Small intestine (tissue), 16 donors: ENCODE measurements at places on chromosomes 5 and 9. TPM values are rescaled to one million over a fixed set of nuclear protein-coding genes. Genes with fewer than 3 reads are reported as not detected.

Gene PFN3
- polyA plus RNA-seq, result not detected

Gene TRPM3
- 0.15 TPM for polyA plus RNA-seq

Gene SOHLH1
- polyA plus RNA-seq, result not detected

Gene VLDLR
- 2.1 TPM for polyA plus RNA-seq

Gene SPINK6
- not detected for polyA plus RNA-seq

Gene SMIM33
- 0.01 TPM for polyA plus RNA-seq

Gene TMC1
- not detected for polyA plus RNA-seq

- peak; percentile 60 for DNase-seq
- H3K27ac ChIP-seq, result no peak overlapping the region
- H3K4me3 ChIP-seq, result no peak overlapping the region
- no peaks in the 10 kb centered on the region for H3K27me3 ChIP-seq
- H3K36me3 ChIP-seq, result no peaks in the 10 kb centered on the region
- no peaks in the 10 kb centered on the region for H3K4me1 ChIP-seq
Measured at GRCh38 chr9:2859776-2860379, 16.0 kb upstream of the PUM3 start.

GRCh38 chr5:164433106-164433870, 927.9 kb downstream of the MAT2B start:
- H3K4me3 ChIP-seq, result no peak overlapping the region
- no peak for DNase-seq
- no peaks in the 10 kb centered on the region for H3K36me3 ChIP-seq
- no peaks in the 10 kb centered on the region for H3K27me3 ChIP-seq

- H3K4me1 ChIP-seq, result no peaks in the 10 kb centered on the region
- no peak overlapping the region for H3K27ac ChIP-seq
- no peak for DNase-seq
- peaks cover 21% of the 10 kb centered on the region for H3K27me3 ChIP-seq
Measured at GRCh38 chr9:17906841-17907778, 328.2 kb downstream of the SH3GL2 start.

DNA sequence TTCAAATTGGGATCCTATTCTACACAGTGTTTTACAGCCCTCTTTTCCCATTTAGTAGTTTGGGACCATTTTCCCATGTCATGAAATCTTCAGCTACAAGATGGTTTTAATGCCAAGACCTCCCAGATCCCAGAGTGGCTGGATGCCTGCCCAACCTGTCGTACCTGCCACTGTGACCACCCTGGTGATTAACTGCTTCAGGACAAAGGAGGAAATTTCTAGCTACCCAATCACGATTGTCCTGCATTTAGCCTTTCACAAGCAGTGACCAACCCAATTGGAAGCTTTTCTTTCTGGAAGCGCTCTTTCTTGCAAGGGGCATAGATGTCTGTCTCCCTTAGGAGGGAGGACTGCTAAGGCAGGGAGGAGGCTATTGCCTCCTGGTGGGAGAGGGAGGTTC, 13.8 kb downstream of the IL9 start:
- no peaks in the 10 kb centered on the region for H3K36me3 ChIP-seq
- DNase-seq, result no peak
- H3K4me3 ChIP-seq, result no peak overlapping the region
- no peaks in the 10 kb centered on the region for H3K4me1 ChIP-seq
- H3K27me3 ChIP-seq, result no peaks in the 10 kb centered on the region
- H3K27ac ChIP-seq, result no peak overlapping the region

DNA sequence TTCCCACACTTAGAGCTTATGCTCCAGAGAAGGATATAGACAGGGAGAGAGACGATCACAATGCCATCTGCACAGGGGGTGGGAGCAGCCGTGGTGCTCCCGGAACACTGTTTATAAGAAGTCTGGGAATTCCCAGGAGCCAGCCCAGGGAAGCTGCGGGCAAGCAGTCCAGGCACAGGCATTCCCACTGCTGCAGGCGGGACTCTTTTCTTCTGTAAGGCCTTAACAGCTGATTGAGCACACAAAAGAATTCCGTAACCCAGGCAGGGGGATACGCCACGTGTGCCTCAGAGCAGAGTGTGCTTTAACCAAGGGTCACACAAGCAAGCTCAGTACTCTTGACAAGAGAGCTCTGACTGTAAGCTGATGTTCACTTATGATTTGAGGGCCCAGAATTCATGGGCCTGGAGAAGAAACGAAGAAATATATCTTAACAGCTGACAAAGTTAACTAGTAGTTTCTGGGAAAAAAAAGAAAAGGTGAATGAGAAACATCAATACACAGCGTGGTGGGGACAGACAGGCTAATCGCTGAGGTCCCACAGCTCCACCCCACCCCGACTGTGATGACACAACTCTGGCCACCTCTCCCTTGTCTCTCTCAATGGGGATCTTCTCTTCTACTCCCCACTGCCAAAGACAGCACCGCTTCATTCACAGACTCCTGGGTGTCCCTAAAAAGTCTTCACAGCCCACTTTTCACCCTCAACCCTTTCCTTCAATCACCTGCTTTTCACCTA, 85.9 kb upstream of the SIMC1 start:
- no peaks in the 10 kb centered on the region for H3K36me3 ChIP-seq
- H3K27me3 ChIP-seq, result peaks cover 2% of the 10 kb centered on the region
- no peak overlapping the region for H3K27ac ChIP-seq
- H3K4me3 ChIP-seq, result no peak overlapping the region
- no peak for DNase-seq

DNA sequence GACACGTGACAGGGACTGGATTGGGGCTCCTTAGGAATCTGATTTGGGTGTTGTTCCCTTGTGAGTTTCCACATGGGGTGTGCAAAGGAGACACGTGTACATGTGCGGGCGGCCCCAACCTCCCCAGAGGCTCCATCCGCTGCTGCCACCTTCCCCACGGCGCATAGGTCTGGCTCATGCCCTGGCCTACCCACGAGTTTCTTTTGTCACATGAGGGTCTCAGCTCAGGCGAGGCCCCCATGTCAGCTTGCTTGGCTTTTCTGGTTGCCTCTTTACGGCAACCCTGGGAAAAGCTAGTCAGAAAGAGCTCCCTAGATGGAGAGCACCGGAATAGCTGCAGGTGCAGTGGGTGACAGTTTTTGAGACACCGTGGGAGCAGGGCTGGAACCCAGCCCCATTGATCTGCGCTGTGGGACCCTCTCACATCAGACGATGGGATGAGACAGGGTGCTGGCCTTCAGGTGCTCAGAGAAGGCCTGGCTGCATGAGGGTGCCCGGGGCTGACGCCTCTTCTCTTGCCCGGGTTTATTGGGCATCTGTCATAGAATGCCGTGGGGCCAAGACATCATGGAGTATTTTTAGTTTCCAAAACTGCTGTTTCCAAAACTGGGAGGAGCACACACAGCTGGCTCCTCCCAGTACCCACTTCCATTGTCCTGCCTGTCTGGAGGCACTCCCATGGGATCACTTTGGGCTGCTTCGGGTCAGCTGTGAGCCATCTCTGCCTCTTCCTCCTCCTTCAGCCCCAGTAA, 107.8 kb downstream of the WNK2 start:
- no peak overlapping the region for H3K4me3 ChIP-seq
- no peaks in the 10 kb centered on the region for H3K27me3 ChIP-seq
- no peaks in the 10 kb centered on the region for H3K36me3 ChIP-seq
- no peak for DNase-seq

- no peak overlapping the region for H3K4me3 ChIP-seq
- H3K27ac ChIP-seq, result peak overlapping the region; percentile 97
- no peaks in the 10 kb centered on the region for H3K27me3 ChIP-seq
- no peaks in the 10 kb centered on the region for H3K36me3 ChIP-seq
- no peak for DNase-seq
- H3K4me1 ChIP-seq, result peaks cover 2% of the 10 kb centered on the region
Measured at GRCh38 chr9:120878188-120879130, 1.5 kb upstream of the PHF19 start.

DNA sequence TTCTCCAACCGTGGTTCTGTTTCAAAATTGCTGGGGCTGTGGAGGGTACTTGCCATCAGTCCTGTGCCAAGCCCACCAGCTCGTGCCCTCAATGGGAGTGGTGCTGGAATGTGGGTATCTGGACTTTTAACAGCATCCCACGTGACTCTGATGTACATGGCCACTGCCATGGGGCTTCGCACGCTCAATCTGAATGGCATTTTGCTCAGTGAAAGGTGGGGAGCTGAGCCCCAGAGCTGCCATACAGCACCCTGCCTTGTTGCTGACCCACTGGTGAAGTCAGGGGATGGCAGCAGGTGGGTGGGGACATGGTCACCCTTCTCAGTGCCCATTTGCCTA, 16.6 kb upstream of the SYNPO start:
- no peak for DNase-seq
- H3K4me1 ChIP-seq, result peaks cover 4% of the 10 kb centered on the region
- H3K36me3 ChIP-seq, result no peaks in the 10 kb centered on the region
- no peaks in the 10 kb centered on the region for H3K27me3 ChIP-seq
- no peak overlapping the region for H3K4me3 ChIP-seq

DNA sequence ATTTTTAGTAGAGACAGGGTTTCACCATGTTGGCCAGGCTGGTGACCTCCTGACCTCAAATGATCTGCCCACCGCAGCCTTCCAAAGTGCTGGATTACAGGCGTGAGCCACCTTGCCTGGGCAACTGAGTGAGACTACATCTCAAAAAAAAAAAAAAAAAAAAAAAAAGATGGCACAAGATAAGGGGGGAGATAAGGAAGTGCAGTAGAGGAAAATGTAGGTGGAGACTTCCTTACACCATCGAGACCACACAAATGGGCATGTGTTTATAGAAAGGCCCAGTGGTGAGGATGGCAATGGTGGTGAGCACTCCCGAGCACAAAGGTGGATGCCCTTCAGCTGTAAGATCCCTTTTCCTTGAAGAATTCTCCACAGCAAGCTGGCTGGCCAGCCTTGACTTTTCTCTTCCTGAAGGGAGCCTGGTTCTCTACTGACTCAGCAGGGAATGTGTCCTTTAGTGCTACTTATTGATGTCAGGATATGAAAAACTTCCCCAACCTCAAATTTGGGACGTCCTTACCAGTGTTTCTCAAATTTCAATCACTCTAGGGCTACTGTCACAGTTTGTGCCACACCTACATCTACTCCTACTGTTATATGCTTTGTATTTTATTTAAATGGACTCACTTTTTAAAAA, 28.2 kb downstream of the ERGIC1 start:
- no peak overlapping the region for H3K27ac ChIP-seq
- no peak overlapping the region for H3K4me3 ChIP-seq
- DNase-seq, result no peak

DNA sequence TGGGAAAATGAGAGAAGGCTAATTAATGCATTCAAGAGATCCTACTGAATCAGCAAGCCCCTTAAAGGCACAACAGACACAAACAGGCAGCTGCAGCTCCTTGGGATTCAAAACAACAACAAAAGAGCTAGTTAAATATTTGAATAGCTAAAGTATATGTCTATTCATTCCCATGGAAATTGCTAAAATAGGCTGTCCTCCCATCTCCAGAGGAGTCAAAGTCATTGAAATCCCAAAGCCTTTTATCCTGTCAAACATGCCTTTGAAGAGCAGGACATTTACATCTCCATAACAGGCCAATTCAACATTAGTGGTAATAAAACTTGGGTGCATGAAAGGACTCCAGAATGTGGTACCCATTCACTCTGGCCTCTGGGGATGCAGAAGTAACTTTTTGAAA, 177.4 kb downstream of the NTRK2 start:
- no peak overlapping the region for H3K4me3 ChIP-seq
- no peaks in the 10 kb centered on the region for H3K36me3 ChIP-seq
- no peaks in the 10 kb centered on the region for H3K4me1 ChIP-seq
- no peaks in the 10 kb centered on the region for H3K27me3 ChIP-seq

- no peak for DNase-seq
- no peaks in the 10 kb centered on the region for H3K27me3 ChIP-seq
- peaks cover 9% of the 10 kb centered on the region for H3K36me3 ChIP-seq
- H3K27ac ChIP-seq, result no peak overlapping the region
- H3K4me1 ChIP-seq, result no peaks in the 10 kb centered on the region
Measured at GRCh38 chr5:138018849-138019248, 14.0 kb downstream of the FAM13B start.

DNA sequence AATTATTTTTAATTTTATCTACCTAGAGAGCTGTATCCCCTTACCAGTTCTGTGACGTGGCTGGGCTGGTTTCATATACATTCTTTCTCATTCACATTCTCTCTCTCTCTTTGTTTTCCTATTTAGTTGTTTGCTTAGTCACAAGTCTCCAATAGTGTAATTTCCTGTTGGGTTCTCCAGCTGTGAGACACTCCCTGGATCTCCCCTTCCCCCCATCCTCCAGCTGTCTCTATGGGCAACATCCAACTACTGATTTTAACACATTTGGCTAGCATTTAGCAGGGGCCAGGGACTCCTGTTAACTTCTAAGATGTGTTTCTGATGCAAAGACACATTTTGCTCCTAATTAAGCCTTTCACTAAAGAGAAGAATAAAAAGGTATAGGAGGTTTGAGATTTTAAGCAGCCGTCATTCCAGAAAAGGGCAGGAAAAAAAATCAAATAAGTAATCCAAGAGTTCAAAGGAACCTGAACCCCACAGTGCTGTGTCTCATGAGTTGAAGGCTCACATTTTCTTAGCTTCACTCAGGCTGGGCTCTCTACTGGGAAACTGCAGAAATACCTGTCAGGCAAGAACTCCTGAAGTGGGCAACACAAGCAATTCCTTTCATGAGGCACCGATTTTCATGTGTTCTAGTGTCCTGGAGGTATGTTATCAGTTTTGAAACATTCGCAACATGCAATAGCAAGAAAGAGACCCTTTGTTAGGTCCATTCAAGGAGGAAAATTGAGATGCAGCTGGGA, 198.7 kb upstream of the C9orf72 start:
- H3K27me3 ChIP-seq, result no peaks in the 10 kb centered on the region
- no peak overlapping the region for H3K27ac ChIP-seq
- no peak for DNase-seq
- H3K36me3 ChIP-seq, result no peaks in the 10 kb centered on the region
- no peak overlapping the region for H3K4me3 ChIP-seq
- H3K4me1 ChIP-seq, result no peaks in the 10 kb centered on the region

DNA sequence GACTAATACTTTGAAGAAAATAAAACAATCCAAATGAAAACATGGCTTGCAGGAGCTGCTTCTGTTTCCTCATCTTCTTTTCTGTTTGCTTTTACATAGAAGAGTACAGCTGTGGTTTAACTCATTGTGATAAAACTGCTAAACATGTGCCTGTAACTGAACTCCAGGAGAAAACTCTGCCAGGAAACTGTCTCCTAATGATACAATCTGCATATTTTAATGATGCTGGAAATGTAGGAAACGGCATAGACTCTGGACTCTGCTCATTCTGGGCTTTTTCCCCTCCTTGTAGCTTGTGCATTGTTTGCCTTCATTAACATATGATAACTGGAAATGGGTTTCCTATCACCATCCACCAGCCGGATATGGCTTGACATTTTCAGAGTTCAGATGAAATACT, 813.3 kb upstream of the WWC1 start:
- no peak overlapping the region for H3K27ac ChIP-seq
- H3K27me3 ChIP-seq, result no peaks in the 10 kb centered on the region
- H3K4me3 ChIP-seq, result no peak overlapping the region
- H3K36me3 ChIP-seq, result no peaks in the 10 kb centered on the region

DNA sequence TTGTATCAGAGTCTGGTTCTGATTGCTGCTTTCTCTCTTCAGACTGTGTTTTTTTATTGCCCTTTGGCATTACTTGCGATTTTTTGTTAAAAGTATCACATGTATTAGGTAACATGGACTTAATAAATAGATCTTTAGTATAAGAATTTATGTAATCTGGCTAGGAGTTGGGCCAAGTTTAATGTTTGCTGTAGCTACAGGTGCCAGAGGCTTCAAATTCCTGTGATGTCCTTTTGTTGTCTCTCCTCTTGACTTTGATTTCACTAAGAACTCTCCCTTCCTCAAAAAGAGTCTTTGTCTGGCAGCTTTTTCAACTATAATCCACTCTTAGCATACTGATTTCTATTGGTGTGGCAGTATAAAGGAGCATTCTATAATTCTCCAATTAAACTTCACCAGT, 313.1 kb downstream of the DTWD2 start:
- H3K4me3 ChIP-seq, result no peak overlapping the region
- no peaks in the 10 kb centered on the region for H3K4me1 ChIP-seq
- no peaks in the 10 kb centered on the region for H3K27me3 ChIP-seq
- DNase-seq, result no peak

GRCh38 chr5:111069839-111070238, 1.7 kb upstream of the TSLP start:
- no peaks in the 10 kb centered on the region for H3K36me3 ChIP-seq
- no peaks in the 10 kb centered on the region for H3K4me1 ChIP-seq
- peaks cover 55% of the 10 kb centered on the region for H3K27me3 ChIP-seq
